ENCODE measurements at places on chromosomes 12 and 14. TPM values are rescaled to one million over a fixed set of nuclear protein-coding genes. Genes with fewer than 3 reads are reported as not detected.

DNA sequence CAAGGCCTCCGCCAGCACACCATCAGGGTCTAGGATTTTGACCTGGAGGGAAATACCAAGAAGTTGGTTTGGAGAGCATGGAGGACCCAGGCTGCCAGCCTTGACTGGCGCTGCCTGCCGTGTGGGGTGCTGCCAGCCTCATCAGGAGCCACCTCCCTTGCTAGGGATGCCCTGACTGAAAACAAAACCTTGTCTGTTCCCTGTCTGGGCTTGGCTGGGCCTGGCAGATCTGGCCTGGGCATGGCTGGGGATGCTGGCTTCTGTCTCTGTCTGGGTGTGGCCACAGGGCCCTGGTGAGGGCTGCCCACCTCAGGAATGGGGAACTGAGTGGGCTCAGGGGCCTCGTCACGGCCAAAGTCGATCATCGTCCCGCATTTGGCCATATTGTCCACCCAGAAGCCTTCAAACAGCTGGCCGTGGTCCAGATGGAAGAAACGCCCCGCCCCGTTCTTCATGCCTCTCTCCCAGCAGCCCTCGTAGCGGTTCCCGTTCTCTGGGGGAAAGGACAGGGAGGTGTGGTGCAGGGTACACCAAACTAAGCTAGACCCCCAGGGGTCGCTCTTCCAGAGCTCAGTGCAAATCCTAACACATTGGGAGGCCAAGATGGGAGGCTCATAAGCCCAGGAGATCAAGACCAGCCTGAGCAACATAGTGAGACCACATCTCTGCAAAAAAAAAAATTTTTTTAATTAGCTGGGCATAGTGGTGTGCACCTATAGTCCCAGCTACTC lies 16.5 kb downstream of the MORN3 start:
- no peak for DNase-seq

DNA sequence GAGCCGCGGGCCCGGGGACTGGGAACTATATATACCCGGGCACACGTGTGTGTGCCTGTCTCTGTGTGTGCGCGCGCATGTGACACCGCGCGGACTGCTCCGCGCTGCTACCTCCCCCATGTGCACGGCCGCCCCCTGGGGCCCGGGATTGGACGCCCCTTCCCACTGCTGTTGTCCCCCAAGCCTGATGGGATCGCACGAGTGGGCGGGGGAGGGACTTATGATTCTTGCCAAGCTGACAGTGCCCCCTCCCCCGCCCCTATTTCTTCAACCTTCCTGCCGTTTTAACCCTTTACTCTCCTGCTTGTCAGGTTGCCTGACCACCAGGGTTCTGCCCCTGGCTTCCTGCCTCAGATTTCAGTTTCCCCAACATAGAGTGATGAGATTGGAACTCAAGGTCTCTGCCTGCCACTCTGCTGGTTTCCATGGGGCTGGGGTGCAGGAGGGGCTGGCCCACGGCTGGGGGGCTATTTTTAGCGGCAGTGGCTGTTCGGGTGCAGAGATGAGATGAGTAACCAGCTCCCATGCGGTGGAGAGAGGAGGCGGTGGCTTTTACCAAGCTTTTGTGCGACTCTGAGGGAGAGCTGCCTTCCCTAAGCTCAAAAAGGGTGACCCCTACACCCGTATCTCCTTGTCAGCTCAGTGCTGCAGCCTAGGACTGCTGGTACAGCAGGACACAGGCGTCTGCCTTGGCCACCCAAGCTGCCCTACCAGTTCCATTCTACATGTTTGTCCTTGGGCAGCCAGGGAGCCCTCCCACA lies at the start of gene DDN:
Gene DDN (minus strand): TSS at position 5 of the 761 bp plus-strand sequence. CDS start 88 bp downstream, outside the sequence.
- DNase-seq = no peak

DNA sequence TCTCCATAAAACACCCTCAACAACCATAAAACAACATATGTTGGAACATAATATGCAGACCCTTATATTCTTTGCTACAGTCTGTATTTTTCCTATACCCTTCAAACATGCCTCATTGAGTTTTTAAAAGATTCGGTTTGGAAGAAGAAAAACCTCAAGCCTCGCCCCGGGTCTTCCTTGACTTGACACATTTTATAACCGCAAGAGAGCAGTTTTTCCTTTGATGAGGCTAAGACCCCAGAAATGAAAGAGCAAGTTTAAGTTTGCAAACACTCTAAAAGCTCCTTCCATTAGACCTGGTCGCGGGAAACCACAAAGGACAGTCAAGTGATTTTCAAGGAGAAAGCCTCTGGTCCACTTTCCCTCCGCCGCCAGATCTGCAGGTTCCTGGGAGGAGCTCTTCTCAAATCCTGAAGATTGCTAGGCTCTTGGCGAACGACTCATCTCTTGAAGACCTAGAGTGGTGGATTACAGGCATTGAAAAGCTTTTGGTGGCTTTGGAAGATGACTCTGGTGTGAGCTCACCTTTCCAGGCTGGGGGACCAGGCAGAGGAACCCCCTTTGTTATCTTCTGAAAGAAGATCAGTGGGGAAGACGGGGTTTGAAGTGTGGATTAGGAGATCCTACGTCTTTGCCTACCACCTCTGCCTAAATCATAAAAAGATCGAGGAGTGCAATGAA lies at the start of gene ASCL4:
Gene ASCL4 (plus strand): TSS at position 356 of the 681 bp plus-strand sequence. CDS start 515 bp downstream, outside the sequence.
- DNase-seq = no peak

DNA sequence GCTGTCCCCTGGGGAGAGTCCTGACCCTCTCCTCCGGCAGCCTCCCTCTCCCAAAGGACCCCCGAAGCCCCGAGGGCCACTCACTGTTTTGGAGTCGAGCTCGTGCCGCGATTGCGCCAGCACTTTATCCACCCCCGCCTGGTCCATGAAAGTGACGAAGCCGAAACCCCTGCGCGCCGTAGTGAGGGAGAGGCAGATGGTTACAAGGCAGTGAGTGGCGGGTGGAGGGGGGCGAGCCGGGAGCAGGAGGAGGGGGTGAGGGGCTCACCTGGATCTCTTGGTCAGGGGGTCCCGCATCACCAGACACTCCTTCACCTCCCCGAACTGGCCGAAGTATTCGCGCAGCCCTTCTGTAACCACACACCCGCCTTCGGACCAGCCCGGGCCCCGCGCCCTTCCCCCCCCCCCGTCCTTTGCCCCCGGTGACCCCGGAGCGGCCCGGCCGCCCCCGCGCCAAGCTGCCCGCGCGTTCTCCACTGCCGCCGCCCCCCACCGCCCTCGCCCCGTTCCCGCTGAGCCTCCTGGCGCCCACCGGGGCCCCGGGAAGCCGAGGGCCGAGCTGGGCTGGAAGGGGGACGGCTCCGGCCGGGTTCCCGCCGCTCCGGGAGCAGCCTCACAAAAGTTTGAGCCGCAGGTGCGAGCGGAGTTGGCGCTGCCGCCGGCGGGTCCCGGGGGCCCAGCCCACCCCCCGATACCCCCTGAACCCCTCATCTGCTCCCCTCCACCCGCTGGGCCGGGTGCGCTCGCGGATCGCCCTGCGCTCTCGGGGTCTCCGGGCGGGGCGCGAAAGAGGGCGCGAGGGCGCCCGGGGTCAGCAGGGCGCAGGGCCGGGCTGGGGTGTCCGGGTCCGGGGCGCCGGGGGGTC lies 808 bp downstream of the MSI1 start:
- DNase-seq = no peak

- DNase-seq = no peak
Measured at GRCh38 chr14:104981699-104982541, 3.7 kb upstream of the CLBA1 start.

DNA sequence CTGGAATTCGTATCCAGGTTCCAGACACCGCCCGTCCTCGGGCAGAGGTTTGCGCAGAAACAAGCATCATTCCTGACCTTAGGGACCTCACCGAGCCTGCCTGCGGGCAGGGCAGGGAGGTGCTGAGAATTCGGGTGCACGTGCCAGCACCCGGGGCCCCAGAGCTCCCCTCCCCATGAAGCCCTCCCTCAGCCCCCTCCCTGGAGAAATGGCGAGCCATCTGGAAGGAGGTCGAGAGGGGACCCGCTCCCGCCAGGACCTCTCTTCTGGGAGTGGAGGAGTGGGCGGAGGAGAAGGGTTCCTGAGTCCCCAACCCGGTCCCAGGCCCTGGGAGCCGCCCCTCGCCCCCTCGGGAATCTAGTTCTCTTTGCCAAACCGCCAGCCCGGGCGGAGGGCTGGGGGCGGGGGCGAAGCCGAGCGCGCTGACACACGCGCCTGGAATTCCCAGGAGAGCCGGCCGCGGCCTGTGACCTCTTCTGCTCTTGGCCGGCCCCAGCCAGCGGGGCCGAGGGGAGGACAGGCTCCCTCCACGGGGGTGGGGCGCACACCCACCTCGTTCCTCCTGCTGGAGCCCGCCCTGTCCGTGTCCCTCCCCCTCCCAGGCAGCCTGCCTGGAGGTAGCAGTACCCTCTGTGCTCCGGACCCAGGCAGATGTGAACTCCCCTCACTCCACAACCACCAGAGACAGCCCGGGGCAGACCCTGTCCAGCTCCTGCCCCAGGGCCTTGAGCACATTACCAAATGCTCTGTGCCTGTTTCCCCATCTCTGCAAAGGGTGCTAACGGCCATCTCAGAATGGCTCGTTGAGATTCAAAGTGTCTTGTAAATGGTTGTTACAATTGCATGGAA lies 23.0 kb upstream of the GPR132 start:
- no peak for DNase-seq

GRCh38 chr12:120855823-120856588 lies 48.2 kb downstream of the SPPL3 start:
- DNase-seq = no peak

Gene FOXN4
- 0.82 TPM for polyA plus RNA-seq

Gene KRT74
- not detected for polyA plus RNA-seq

Gene PLA2G1B
- polyA plus RNA-seq = 0.87 TPM

Gene TPH2
- 0.24 TPM for polyA plus RNA-seq

Gene SPIC
- not detected for polyA plus RNA-seq

All from right lung (tissue), 10 donors.